Globus pallidus (tissue), 1 donor: ENCODE measurements at places on chromosomes 7 and 10.

GRCh38 chr7:64037095-64037494 is 8.1 kb upstream of the ZNF727 start:
- no peak for DNase-seq

DNA sequence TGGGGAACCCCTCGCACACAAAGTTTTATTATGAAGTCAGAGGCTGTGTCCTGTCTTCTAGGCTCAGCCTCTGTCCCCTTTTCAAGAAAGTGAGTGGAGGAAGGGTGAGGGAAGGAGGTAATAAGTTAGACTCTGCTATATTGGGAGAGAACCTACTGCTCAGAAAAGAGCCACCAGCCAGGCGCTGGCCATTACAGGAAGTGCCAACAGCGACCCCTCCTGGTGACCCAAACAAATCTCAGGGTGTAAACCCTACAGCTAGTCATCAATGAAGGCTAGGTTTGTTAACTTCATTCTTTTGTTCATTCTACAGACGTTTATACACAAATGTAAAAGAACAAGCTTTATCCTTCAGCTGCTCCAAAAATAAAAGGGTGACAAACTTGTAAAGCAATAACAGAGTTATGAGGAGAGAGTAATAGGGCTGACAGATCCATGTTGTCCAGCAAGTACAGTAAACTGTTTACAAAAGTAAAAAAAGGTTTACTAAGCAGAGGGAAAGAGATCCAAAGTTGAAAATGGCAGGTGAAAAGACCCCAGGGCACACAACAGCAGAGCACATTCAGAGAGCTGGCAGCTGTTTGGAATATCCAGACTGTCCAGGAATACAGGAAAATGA is 82.7 kb downstream of the FAM204A start:
- no peak for DNase-seq

DNA sequence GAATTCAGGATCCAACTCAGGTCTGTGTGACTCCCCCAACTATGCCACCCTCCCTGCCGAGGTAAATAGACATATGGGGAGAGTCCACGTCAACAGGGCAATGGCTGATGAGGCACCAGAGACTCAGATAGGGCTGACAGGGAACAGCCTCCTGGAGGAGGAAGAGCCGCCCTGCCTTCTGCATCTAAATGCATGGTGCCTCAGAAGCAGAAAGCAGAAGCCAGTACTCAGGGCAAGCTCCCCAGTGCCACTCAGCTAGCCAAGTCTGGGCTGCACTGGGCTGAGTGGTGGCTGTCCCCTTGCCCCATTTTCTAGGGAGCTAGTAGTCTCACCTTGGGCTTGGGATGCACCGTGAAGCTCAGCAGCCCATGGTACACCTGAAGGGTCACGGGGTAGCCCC is 11.0 kb downstream of the RRP12 start:
- no peak for DNase-seq

DNA sequence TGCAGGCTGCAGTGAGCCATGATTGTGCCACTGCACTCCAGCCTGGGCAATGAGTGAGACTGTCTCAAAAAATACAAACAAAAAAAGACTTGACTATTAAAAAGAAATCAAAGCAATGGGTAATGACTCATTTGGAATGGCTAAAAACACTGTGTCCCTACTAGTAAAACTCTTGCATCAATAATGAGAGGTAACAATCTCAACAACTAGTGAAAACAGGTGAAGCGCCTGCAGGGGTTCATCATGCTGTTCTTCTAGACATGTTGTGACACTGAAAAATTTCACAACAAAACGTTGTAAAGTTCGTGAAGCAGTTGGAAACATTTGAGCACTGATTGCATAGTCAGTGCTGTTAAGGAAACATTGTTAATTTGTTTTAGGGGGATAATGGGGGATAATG is 26.9 kb upstream of the SLC29A4 start:
- DNase-seq: no peak

- DNase-seq: no peak
Observed at GRCh38 chr10:34584164-34584563, 230.9 kb downstream of the PARD3 start.

- peak; percentile 26 for DNase-seq
Observed at GRCh38 chr7:50068850-50069551, 24.0 kb downstream of the ZPBP start.

DNA sequence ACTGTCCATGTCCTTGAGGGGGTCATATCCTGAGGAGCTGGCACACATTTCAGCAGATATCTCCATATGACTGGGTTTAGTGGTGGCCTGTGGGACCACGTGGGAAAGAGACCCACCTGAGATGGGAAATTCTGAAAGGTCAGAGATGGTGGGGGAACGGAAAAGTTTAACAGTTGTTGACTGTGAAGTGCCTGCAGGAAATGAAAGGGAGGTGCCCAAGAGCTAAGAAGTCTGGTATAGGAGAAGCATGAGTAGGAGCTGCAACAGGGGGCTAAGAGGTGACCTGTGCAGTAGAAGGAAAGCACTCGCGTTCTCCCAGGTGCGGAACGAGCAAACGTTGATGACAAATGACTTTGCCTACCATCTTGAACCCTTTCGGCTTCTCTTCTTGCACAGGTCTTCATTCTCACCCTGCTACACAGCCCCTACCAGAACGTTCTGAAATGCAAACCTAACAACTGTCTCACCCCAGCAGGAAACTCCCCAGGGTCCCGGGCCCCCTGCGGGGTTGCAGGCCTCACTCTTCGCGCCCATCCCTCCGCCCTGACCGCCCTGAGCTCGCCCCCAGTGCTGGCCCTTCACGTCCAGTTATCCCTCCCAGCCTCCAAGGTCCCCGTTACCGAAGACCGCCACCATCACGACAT is 9.8 kb upstream of the FXYD4 start:
- DNase-seq: no peak

- peak; percentile 21 for DNase-seq
Observed at GRCh38 chr10:26430641-26431163, 7.4 kb upstream of the APBB1IP start.

DNA sequence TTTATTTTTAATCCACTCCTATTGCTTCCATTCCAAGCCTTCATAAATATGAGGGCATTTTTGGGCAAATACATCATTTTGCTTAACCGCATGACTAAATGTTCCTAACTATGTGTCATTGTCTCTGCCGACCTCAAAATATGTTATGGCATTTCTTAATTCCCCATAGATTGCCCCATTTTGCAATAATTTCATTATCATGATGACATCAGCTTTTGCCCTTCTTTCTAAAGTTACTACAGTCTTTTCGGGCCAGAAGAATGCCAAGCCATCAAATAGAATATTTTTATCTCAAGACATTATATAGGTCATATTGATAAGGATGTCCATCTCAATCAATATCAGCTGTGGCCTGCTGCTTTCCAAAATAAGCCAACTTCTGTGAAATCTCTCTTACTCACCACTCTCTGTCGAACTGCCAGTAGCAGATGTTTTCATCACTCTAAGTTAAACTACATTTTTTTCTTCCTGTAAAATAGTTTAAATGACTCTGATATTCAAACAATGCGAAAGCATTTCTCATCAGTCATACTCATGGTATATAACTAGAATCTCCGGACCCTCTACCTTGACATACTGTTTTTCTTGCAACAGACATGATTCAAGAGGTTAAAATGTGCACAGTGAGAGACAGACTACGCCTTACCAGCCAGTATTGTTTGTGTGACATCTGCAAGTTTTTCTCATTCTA is 1254.6 kb upstream of the CELF2 start:
- no peak for DNase-seq

DNA sequence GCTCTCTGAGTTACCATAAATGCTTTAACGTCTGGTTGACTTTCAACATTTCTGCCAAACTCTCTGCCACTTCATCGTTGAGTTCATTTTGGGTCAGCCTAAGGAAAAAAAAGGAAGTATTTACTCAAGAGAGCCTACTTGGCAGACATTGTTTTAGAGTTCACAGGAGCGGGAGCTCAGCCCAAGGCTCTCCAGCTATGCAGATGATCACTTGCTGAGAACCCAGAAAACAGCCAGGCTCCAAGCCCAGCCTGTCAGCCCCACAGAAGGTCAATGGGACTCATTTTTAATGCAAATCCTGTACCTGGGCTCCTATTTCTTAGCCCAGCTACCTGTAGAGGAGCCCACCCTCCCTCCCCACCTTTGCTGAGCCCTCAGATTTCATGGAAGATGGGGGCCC is 45.5 kb downstream of the NOD1 start:
- DNase-seq: peak; percentile 77

DNA sequence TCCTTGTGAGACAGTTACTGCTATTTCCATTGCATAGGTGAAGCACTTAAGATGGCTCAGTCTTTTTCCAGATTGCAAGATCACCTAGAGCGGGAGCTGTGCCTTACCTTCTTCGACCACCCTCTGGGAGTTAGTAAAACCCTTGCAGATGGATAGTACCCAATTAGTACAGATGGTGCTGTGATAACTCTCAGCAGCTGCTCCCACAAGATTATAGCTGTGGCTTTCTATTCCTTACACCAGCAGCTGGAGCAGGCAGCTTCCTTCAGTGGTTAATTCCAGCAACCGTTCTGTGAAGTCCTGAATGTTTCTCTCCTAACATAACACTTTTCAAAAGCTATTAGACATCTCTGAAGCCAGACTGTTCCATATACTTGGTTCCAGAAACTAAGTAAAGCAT is 796.8 kb downstream of the XPNPEP1 start:
- no peak for DNase-seq

DNA sequence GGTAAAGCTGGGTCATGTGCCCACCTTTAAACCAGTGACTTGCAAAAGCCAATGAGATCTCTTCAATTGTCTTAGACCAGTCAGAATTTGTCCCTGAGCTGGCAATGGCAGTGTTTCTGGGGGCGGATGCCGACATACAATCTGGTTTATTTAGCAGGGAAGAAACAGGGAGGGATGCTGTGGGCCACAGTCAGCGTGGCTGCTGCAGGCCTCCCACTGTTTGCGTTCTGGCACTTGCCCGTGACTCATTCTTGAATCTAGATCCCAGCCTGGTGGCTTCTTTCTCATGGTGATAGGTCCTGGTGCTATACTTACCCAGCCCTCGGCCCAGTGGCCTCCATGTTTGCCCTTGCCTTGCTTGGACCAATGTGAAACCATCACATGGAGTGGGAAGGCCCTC is 3.1 kb upstream of the CPA1 start:
- DNase-seq: no peak

GRCh38 chr10:118543714-118544400 is 51.6 kb downstream of the PRLHR start:
- DNase-seq: no peak

GRCh38 chr10:22554461-22555182 is 159.8 kb downstream of the PIP4K2A start:
- peak; percentile 81 for DNase-seq

- no peak for DNase-seq
Observed at GRCh38 chr7:38512704-38513103, 118.5 kb downstream of the AMPH start.

- DNase-seq: no peak
Observed at GRCh38 chr7:94041529-94041928, 37.4 kb upstream of the BET1 start.

DNA sequence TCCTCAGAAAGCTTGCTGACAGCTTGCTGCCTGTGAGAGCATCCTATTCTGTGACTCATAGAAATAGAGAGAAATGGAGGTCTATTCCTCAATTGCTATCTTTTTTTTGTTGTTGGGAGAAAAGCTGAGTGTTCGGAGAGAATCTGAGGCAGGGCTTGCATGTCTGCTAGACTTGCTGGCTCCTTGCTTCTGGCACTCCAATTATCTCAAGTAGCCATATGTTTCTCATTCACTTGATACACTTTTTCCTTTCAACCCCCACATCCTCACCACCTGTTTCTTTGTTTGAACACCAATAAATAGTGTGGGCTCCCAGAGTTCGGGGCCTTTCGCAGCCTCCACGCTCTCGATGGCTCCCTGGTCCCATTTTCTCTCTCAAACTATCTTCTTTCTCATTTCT is 172.2 kb downstream of the SH2D4B start:
- no peak for DNase-seq

DNA sequence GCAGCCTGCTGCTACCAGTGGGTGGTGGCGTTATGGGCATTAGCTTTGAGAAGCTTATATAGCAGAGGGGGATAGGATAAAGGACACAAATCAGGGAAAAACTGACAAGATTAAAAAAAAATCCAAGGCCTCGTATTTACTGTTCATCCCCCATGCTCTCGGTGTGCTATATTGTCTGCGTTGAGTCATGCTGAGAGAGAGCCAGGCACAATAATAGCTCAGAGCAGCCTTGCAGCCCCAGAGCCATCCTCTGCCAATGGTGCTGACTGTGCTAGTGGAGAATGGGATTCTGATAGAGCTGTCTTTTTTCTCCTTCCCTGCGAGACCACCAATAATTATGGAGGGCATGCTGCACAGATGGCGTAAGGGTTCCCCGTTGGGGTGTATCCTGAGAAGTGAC is 51.7 kb upstream of the FZD1 start:
- no peak for DNase-seq

DNA sequence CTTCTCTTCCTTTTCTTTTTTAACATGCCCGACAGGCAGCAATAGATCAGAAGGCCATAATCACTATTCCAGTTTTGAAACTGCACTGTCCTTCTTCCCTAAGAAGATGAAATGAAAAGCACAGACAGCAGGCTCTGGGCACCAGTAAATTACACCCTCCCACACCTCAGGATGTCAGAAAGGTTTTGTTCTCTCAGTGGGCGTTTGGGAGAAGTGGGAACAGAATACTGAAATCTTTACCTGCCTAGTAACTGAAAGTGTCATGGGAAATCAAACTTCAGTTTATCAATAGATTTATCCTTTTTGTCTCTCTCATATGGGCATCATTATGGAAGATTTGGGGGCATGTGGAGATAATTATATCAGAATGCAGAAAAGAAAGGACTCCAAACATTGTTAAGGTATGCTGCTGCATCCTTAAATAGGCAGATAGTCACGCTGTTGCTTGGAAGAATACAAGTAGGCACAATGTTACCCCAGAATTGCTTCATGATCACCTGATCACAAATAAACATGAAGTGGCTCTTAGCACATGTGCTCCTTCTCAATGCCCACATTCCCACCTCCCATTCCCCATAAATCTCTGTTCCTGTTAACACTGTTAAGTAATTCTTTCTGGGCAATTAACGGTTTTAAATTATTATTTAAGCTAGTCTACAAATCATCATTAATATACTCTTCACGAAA is 113.3 kb downstream of the DOCK4 start:
- no peak for DNase-seq

- no peak for DNase-seq
Observed at GRCh38 chr10:541750-542371, 147.6 kb downstream of the DIP2C start.

DNA sequence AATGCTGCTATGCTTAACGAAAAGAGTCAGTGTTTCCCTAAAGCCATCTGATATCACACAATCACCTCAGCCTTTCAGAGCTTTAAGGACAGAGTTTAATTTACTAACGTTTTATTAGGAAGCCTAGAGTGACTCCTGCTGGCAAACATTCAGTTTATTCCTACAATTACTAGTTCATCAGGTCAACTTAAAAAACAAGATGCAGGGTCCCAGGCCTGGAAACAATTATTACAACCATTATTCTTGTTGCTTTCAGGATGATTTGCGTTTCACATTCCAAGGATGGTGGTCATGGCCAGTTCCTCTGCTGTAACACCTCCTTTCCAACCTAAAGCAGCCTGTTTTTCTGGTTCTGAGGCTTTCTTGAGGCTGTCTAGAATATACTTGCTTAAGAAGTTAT is 1.5 kb upstream of the FAM53B start:
- peak; percentile 71 for DNase-seq
